ENCODE measurements at places on chromosomes 16 and 17.
A peak's percentile ranks its signal among the peaks of the same experiment; 100 is the strongest.

- DNase-seq, result no peak
Observed at GRCh38 chr17:12994341-12995074, 23.3 kb downstream of the ELAC2 start.

DNA sequence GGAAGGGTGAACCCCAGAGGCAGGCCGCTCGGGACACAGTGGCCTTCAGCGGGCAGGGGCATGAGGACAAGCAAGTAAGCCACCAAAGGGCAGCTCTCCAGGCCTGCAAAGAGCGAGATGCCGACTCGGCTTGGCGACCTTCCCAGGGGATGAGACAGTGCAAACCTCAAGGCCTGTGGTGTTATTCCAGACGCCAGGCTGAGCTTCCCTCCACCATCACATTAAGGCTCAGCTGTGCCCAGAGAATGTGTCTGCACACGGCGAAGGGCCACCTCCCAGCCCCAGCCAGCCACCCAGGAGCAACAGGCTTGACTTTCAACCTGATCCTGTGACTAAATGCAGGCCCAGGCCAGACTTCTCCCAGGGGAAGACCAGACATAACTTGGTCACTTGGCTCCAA is 251.4 kb downstream of the SOX9 start:
- DNase-seq, result no peak

DNA sequence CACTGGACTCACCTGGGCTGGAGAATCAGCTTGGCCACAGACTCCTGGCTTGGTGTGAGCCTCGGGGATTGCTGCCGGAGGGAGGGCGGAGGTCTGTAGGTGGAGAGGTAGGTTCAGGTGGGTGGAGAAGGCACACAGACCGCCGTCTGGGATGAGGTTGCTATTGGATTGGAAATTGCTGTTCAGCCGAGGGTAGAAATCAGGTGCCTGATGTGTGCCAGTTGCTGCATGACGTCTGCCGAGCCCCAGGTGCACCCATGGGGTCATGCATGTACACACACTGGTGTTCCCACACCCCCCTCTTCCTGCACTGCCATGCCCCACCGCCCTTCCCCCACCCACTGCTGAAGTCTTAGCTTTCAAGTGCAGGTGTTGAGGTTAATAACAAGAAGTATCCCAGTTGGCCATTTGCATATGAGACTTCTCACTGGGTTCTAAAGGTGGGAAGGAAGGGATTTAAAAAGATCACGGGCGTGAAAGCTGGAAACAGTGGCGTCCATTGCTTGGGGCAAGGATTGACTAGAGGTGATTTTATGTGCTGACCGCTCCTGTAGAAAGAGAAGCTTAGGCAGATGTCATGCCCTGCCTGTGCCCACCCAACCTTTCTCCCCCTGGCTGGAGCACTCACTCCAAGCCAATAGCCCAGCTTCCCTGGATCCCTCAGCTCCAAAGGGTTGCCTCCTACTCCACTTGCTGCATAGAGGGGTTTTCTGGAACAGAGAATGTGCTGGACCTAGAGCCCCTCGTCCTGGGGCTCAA is 193.6 kb downstream of the CCDC182 start:
- no peak for DNase-seq

DNA sequence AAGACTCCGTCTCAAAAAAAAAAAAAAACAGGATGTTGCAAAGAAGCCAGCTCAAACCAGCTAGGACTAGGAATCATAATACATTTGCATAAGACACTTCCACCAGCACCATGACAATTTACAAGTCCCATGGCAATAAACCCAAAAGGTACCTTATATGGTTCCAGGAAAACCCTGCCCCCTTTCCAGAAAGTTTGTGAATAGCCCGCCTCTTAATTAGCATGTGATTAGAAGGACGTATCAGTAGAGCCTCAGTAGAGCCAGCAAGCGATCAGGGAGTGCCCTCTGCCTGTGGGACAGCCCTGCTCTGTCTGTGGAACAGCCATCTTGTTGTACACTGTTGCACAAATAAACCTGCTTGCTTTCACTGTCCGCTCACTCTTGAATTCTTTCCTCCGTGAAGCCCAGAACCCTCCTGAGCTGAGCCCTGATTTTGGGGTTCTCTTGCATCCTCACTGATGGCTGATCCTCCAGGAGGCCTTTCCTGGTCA is 14.0 kb downstream of the NUPR1 start:
- DNase-seq, result no peak

DNA sequence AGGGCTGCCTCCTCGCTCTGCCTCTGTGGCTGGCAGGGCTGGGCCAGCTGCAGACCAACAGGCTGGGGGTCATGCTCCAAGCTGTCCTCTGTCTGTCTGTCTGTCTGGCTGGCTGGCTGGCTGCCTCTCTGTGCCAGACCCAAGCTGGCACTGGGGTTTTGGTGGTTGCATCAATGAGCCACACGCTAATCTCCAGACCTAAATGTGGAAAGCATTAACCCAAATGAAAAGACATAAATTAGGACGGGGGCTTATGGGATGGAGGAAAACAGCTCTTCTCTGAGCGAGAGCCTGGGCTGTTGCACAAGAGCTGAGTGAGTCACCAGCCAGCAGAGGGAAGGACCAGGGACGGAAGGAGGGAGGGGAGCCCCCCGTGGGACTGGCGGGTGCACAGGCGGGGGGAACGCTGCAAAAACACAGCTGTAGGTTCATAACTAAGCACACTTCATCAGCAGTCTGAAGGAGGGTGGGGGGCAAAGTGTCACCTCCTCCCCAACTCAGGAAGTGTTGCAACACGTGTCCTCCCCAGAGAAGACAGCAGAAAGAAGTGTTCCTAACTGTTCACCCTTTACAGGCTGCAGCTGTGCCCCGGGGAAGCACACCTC is 83.4 kb downstream of the GAS7 start:
- no peak for DNase-seq

DNA sequence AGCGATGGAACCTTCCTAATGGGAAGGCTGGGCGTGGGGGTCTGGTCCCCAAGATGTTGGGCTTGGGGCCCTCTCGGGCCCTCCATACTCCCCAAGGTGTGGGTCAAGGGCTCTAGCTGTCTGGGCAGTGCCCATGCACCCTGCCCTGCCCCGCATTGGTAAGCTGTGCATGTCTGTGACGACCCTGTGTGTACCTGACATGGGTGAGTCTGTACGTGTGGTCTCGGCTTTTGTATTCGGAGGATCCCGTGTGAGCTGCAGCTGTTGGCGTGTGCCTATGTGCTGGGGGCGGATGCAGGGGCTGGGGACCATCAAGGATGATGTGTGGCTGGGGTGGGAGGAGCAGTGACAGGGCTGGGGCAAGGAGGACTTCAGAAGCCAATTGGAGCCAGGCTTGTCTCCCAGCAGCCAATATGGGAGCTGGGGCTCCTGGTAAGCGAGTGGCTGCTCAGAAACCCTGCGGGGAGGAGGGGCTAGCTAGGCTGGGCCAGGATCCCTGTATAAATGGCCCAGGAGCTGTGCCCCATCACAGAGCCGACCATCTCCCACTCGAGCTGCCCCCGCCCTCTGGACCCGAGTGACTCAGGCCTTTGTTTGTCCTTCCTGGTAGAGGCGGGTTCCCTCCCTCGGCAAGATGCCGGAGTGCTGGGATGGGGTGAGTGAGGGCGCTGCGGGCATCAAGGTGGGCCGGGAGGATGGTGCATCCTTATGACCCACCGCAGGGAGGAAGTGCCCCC is at the start of gene NDRG4:
TSS of gene NDRG4 (plus strand) at position 529 of the 737 bp plus-strand sequence. CDS start at position 635, 106 bp downstream.
- peak; percentile 11 for DNase-seq

DNA sequence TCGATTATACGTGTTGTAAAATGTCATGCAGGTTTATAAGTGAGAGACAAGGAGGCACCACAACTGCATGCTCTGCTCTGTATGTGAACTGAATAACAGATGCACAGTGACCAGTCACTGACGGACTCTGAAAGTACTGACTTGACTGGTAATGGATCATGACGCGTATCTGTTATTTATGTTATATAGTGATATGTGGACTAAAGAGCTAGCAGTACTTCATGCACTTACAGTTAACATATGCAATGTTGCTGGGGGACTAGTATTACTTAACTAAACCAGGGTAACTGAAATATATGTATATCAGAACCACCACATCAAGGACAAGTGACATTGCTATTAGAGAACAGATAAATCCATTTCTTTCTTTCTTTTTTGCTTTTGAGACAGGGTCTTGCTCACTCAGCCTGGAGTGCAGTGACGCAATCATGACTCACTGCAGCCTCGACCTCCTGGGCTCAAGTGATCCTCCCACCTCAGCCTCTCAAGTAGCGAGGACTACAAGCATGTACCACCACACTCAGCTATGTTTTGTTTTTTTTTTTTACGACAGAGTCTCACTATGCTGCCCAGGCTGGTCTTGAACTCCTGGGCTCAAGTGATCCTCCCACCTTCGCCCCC is 17.2 kb downstream of the COIL start:
- DNase-seq, result no peak

GRCh38 chr16:87619360-87620200 is 17.3 kb downstream of the JPH3 start:
- no peak for DNase-seq

DNA sequence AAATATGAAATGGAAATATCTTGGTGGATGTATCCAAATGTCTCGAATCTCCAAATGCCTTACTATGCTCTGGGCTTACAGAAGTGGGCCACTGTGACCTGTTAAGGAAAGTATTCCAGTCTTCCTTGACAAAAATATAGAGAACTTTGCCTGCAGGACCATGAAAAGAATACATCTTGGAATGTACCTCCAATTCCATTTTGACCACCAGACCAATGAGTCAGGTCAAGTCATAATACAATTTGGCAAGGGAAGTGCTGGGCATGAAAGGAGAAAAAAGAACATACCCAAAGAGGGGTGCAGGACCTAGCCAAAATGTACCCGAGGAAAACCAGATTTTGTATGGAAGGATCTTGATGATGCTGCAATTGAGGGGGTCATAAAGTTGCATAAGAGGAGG is 1153.7 kb upstream of the GOT2 start:
- DNase-seq, result no peak

DNA sequence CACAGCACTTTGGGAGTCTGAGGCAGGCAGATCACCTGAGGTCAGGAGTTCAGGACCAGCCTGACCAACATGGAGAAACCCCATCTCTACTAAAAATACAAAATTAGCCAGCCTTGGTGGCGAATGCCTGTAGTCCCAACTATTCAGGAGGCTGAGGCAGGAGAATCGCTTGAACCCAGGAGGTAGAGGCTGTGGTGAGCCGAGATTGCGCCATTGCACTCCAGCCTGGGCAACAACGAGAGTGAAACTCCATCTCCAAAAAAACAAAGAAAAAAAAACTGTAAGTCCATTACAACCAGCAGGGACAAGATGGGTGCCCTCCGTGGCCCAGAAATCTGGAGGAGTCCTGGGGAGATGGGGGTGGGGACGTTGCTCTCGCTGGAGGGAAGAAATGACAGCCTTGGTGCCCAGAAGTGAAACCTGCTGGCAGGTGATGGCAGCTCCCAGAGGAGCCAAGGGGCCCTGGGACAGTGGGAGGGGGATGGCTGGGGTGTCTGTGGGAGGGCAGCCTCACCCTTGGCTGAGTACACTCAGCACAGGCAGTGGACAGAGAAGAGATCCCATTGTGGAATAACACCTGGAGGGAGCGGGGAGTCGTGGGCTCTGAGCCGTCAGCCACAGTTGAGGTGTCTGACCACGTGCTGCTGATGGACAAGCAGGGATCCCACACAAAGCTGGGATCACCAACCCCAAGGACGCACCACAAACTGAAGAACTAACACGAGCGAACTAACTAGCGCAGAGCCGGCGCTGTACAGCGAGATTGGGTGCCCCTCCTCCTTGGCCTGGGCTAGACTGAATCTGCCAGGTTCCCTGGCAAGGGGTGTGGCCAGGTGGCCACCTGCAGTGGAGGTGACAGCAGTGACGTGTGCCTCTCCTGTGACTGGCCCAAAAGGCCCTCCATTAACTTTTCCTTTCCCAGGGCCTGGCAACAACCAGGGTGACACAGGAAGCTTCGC is 46.9 kb upstream of the BAHCC1 start:
- DNase-seq, result no peak

DNA sequence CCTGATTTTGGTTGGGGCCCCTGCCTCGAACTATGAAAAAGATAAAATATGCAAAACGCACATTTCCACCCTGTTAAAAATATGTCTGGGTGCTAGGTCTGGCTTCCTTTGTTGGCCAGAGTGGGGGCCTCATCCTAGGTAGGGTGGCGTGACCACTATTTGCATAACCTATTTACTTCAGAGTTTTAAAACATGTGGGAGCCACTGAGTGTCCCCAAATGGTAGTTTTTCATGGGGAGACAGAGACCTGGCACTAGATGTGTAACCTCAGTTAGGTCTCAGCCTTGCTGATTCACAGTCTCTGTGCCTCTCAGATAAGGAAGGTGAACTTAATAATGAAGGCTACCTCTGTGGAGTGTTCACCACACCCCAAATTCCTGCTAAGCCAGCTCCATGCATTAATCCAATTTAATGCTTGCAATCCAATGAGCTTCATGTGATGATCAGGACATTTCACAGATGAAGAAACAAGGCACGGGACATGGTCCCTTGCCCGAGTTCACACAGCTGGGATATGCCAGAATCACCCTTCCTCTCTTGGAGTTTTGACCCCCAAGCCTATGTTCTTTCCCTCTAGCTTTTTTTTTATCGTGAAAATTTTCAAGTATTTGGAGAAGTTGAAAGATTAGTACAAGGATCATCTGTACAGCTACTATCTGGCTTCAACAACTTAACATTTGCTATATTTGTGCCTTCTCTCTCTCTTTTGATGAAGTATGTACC is 103.4 kb downstream of the IRF8 start:
- DNase-seq, result no peak

DNA sequence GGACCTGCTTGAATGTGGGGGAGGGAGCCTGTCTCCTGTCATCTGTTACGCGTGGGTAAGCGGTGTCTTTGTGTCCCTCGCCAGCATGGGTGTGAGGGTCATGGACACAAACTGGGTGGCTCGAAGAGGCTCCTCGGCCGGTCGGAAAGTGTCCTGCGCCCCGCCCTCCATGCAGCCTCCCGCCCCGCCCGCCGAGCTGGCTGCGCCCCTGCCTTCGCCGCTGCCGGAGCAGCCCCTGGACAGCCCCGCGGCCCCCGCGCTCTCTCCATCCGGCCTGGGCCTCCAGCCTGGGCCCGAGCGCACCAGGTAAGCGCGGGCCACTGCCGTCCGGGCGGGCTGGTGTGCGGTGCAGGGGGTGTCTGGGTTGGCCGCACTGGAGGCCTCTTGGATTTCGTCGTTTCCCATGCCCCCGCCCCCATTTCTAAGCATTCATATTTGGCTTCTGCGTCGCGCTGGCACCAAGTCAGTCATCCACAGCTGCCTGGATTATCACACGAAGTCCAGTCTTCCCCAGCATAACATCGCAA is 43.8 kb downstream of the ELAC2 start:
- DNase-seq, result no peak

- no peak for DNase-seq
Observed at GRCh38 chr16:24652209-24652712, 77.2 kb upstream of the TNRC6A start.

DNA sequence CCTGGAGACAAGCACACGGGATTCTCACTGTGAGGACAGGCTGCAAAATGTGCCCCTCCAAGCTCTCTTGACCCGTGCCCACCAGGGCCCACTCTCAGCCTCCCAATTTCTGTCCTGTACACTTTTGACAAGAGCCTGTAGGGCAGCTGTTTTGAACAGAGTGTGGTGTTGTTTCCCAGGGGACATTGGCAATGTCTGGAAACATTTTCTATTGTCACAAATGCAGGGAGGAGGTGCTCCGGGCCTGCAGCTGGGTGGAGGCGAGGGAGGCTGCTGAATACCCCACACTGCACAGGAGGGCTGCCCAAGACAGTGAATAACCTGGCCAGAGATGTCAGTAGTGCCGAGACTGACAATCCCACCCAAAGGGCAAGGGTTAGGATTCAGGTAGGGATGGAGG is 10.5 kb downstream of the CEP295NL start:
- DNase-seq, result no peak

GRCh38 chr16:54431041-54431996 is 144.7 kb upstream of the IRX3 start:
- no peak for DNase-seq

Data from stimulated activated CD4-positive, alpha-beta T cell treated with anti-CD3 and anti-CD28 coated beads, Interleukin-4, amount 100 ng/mL, for 4 hours (primary cell).